ENCODE measurements at places on chromosomes 2 and 18.
A peak's percentile ranks its signal among the peaks of the same experiment; 100 is the strongest.

- DNase-seq, result peak; percentile 61
Observed at GRCh38 chr2:240604291-240604938, 17.9 kb downstream of the CAPN10 start.

DNA sequence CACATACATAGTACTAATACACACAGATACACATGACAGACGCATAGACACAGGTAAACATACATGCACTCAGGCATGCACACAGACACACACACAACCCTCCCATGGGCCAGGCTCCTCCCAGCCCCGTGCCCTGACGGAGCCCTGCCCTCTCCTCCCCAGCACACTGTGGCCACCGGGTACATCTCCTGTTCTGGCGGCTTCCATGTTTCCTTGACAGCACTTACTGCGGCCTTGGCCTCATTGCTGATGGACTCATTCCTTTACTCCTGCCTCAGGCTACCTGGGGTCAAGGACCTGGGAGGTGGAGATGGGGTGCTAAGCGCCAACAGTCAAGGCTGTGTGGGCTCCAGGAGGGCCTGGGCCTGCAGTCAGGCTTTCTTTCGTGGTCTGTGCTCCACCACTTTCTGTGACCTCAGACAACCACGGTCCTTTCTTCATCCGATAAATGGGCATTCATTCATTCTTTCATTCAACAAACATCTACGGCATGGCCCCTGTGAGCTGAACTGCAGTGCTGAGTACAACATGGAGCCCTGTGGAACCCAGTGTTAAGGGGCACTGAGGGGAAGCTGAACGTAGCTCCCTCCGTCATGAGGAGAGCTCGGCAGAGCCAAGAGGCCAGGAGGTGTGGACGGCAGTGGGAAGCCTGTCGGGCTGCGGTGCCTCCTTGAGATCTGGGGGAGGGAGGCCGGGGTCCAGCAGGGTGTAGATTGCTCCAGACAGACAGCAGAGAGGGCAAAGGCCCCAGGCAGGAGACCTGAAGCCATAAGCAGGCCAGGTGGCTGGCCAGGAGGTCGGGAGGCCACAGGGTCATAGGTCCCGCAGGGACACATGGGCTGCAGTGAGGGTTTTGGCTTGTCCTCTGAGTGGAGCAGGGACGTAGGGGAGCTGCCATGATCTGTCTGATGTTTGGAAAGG, 190.4 kb upstream of the HDAC4 start:
- DNase-seq, result no peak

DNA sequence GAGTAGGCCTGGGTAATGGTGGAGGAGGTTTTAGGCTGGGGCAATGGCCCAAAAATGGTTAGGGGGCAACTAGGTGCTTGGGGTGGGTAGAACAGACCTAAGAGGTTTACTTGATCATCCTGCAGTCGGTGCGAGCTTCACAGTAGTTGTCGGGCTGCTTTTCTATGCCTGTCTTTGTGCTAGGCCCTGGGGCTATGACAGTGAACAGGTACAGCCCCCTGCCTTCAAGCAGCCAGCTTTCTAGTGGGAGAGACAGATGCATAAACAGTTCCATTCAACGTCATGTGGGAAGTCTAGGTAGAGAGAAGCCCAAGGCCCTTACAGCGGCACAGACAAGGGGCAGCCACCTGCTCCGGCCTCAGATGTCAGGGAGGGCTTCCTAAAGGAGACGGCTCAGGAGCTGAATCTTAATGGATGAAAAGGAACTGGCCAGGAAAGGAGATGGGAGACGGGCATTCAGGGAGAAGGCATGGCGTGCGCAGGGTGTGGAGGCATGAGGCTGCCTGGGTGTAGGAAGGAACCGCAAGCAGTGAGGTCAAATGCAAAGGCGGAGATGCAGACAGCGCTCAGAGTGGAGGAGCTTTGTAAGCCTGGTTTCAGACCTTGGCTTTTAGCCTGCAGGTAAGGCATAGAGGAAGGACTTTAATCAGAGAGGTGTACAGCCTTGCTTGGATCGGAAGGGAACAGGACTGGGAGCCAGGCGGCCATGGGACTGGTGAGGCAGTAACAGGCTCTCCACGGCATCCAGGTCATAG, 6.0 kb downstream of the CTIF start:
- no peak for DNase-seq

DNA sequence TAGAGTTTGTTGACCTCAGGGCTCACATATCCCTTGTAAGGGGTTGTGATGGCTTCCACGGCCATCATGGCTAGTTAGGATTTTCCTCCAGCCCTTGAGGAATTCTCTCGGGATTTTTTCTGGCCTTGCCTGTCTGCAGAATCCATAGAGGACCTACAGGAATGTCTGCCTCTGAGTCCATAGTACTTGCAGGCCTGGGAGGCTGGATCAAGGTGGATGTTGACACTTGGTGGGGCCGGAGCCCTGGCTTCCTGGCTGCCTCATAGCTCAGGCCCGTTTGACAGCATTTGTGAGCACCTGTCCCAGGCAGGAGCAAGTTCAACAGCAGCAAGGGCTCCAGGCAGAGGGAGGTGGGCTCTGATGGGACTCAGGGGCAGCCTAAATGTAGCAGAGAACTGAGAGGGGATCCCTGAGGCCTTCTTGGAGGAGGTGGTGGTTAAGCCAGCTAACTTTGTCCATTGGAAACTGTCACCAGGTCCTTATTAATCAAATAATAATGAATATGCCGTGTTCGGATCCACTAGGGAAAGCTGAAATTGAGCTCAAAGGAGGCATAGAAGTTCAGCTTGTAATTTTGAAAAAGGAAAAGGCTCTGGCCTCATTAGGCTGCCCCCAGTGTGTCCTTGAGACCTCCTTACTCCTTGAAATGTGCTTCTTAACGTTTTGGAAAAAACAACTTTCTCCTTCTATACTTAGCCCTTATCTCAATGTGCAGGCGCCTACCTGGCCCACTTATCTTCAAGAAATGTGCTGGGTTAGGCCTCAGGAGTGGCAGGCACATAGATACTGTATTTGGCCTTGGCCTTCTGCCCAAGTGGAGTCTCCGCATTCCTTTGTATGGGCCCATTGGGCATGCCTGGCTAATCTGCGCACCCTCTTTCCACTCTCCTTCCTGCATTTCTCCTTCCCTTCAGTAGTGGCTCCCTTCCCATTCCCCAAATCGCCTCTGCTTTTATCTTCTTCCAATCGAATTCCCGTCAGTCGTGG, 66.9 kb downstream of the HPCAL1 start:
- DNase-seq, result no peak

GRCh38 chr18:45014047-45014501, 333.4 kb downstream of the SETBP1 start:
- DNase-seq, result peak; percentile 30

DNA sequence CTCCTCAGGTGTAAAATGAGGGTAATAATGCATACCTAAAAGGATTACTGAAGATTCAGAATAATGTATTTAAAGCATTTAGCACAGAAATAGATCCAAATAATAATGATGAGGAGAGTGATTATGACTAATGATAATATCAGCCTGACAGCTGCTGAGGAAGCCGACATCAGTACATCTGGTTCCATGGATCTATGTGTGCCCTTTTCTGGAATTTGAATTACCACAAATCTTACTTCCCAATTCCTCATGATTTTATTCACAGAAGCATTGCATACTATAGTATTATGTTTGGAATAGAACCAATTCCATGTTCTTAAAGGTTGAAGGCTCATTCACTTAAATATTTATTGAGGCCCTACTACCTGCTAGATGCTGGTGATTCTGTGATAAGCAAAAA, 248.9 kb upstream of the THUMPD2 start:
- no peak for DNase-seq

GRCh38 chr2:121866789-121867188, 111.3 kb downstream of the TSN start:
- DNase-seq, result peak; percentile 12

- peak; percentile 63 for DNase-seq
Observed at GRCh38 chr2:12619975-12620374, 96.8 kb upstream of the TRIB2 start.

DNA sequence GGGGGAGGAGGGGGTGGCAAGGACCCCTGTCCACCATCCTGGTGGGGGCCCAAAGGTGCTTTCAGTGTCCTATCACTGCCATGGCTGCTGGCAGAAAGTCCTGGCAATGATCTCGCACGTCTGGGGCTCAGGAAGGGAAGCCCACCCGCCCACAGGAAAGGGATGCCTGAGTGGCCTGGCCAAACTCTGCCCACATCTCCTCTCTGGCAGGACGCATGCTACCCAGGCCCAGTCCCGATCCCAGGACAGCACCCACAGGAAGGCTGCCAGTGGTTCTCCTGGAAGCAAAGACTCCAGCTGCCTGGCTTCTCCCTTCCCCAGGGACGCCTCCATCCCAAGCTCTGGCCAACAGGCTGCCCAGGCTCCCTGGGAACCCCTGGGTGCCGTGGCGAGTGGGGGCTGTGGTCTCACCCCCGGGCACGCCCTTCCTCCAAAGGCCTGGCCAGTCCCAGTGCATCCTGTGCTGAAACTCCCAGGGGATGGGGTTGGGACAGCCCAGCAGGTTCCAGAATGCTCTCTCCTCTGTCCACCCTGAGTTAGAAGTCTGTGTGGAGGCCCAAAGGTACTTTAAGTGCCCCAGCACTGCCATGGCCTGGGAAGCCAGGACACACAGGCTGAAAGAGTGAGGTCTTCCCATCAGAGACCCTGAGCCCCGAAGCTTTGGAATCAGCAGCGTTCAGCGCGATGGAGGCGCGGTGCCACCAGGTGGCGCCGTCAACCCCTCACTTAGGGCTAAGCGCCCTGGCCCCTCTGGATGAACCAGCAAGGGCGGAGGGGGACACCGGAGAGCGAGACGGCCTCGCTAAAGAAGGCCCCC, 29.8 kb upstream of the TAF1B start:
- DNase-seq, result peak; percentile 61

DNA sequence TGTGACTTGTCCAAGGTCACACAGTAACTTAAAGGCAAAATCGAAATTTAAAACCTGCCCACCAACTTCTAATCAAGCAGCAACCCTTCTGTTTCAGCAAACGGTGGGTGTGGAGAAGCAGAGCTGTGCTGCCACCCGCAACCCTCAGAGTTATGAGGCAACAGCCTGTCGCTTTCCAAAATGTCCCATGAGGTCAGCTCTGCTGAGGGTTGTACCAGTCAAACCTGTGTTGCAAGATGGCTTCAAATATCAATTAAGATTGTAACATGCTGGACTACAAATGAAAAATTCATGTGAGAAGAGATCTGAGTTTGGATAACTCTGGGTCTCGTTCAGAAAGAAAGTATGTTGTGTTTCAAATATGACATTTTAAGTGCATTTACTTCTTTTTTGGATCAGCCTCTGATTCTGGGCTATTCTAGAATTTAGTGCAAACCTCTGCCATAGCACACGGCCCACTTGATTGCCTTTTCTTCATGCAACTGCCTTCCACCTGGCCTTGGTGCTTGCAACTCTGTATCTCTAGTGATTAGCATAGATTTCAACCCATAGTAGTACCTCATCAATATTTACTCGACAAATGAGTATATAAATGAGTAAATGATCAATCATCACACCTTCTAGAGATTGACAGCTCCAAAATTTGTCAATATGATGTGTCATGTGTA, 69.3 kb downstream of the TIMM21 start:
- no peak for DNase-seq

DNA sequence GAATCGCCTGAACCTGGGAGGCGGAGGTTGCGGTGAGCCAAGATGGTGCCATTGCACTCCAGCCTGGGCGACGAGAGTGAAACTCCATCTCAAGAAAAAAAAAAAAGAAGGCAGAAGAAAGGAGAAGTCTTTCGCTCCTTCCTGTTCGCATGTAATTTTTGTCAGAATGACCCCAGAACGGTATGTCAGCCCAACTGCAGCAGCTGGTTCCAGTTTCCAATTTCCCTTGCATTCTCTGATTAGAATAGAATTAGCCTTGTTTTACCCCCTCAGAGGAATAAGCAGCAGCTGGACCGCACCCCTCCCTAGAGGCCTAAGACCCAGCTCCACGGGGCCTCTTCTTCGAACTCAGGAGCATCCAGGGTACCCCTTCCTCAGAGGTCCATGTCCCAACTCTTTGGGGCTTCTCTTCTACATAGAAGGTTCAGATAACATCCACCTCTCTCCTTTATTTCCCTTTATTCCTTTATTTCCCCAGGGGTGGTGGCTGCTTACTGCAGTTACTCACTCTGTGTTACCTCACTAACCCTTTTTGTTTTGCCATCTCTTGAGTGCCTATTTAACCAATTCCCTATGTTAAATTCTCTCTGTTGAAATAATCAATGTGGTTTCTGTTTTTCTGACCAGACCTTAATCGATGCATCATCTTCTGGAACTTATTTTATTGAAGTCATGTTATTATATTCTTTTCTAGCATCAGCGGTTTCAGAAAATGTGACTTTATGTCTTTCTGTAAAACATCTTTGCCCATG, 7.2 kb upstream of the PUM2 start:
- DNase-seq, result no peak
